GM12878 (cell line): ENCODE measurements at places on chromosomes 4 and X. TPM values are rescaled to one million over a fixed set of nuclear protein-coding genes. Genes with fewer than 3 reads are reported as not detected.

GRCh38 chrX:24372021-24372763 lies 11.8 kb downstream of the SUPT20HL1 start:
- no peak for DNase-seq

Gene FOXR2
- total RNA-seq: not detected in 2 replicates

DNA sequence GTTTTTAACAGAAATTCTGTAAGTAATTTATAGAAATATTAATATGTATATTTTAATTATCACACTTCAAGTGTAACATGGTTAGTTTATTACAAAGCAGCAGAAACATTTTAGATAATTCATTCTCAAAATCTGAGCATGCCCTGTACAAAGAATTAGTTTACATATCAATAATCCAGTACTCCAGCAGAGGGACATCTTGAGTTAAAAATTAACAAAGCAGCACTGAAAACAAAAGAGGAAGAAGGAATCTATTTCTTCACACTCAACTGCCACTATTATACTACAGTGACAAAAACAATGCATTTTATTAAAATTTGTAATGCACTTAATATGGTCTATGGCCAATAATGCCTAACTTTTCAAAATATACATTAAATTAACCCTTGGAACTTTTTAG lies 179.1 kb upstream of the KLHL4 start:
- DNase-seq: no peak

- no peak for DNase-seq
These were observed 68.0 kb upstream of the GRID2 start for GRCh38 chr4:92235731-92236130.

Gene HMGN5
- 11.1 and 13.7 TPM in 2 replicates for total RNA-seq

DNA sequence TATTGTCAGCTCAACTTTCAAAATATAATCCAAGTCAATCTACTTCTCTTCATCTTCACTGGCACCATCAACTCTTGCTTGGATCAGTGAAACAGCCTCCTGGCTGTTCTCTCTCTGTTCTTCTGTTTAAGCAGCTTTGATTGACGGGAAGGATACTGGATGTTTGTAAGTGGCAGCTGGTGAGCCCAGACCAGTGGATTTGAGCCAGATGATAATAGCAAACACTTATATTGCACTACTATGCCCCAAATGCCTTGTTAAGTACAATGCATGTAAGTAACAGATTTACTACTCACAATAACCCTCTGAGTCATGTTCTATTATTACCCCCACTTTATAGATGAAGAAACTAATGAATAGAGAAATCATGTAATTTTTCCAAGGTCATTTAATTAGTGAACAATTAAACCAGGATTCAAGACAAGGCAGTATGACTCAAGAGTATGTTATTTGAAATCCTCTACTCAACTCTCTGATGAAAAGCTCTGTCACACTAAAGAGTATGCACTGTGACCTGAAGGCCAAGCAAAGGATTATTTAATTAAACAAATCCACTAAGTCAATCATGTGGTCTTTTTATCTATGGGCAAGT lies 44.8 kb downstream of the SPANXN3 start:
- DNase-seq: no peak

DNA sequence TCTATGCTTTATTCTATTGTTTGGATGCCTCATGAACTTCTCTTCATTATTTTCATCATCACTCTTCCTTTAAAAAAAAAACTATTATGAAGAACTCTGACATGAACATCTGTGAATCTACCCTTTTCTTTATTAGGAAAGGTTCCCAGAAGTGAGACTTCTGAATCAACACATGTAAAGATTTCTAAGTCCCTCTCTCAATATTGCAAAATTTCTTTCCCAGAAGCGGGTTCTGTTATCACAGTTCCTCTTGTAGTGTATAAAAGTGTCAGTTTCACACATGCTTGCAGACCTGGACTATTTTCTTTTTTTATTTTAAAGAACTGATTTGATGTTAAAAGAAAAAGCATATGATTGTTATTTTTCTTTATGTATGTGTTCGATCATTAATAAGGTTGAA lies 330.8 kb upstream of the KLF3 start:
- no peak for DNase-seq

DNA sequence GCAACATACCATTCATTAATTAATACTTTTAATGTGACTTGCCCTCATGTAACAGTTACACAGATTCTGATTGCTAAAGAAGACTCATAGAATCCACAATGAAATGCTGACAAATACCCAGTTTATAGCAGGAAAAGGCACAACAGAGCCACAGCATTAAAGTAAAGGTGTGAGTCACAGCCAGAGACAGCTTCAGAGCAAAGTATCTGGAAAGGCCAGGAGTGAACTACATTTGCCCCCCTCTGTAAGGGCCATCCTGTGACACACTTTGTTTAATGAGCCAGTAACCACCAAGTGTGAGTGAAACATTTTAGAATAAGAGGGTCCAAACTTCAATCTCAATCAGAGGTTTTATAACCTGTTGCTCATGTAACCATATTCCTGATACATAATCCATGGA lies 133.8 kb upstream of the TACR3 start:
- DNase-seq: no peak

- DNase-seq: no peak
These were observed 1502.1 kb upstream of the ADGRL3 start for GRCh38 chr4:59698041-59698440.

DNA sequence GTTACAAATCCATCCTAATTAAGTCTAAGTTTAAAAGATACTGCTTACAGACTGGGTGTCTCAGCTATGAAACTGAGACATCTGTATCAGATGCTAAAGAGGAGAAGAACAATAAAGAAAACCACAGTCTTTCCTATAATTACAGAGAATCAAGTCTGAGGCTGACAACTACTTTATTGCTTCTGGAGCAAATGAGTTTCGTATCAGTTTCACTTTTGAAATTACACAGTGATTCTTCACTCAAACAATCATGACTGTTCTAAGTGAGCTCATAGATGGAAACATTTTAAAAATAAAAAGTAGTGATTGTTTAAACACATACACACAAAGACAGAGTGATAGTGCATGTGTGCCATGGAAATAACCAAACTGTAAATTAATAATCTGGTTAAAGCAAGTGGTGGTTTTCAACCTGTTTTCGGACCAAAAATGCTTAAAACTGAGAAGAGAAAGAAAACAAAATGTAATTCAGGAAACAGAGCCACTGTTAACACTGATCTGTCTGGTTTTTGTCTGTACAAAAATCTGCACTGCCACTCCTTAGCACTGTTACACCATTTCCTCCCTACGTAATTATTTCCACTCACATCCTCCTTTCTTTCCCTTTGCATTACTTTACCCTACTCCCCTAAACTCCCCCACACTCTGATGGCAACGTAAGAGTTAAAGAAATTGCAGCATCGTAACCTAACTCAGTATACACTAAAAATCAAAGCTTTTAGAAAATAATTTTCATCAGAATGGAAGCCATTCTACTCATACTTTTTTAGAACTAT lies 12.5 kb downstream of the RFC1 start:
- peak; percentile 85 for DNase-seq

Gene STEEP1
- 24.7 and 24.8 TPM in 2 replicates for total RNA-seq

Gene PF4V1
- total RNA-seq: not detected in 2 replicates

Gene GYPE
- 1.5 TPM in 2 replicates for total RNA-seq

Gene KIAA1210
- not detected in 2 replicates for total RNA-seq

- no peak for DNase-seq
These were observed 127.1 kb downstream of the RBM46 start for GRCh38 chr4:154908168-154908567.

Gene HSFX2
- total RNA-seq: not detected in 2 replicates

- no peak for DNase-seq
These were observed at the start of gene SLC10A6 for GRCh38 chr4:86848732-86849619. Gene SLC10A6, minus strand, starts transcription at chr4:86849384. Its CDS starts 269 bp downstream, at chr4:86849115.

DNA sequence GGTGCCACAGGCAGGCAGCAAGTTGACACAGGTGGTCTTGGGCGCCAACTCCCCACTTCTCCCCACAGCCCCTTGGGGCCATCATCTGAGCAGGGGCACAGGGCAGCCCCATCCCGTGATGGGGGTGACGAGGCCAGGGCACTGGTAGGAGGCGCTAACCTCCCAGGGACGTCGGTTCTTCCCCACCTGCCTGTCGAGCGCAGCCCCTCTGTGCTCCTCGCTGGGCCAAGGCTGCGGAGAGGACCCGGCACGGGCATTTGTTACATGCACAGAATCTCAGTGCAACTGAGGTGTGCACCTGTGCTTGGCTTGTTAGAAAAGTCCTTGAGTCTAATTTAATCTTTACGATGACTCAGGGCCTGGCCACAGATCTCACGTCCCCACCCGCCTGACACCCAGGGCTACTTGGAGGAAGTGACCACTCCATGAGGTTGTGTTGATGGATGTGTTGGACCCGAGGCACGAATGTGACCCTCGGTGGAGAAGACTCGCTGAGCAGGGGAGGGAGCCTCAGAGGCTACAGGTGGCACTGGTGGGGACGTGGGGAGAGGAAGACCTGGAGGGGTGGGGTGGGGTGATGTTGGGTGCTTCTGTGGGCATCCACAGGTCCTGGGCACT lies 3.1 kb upstream of the SH3TC1 start:
- DNase-seq: no peak

DNA sequence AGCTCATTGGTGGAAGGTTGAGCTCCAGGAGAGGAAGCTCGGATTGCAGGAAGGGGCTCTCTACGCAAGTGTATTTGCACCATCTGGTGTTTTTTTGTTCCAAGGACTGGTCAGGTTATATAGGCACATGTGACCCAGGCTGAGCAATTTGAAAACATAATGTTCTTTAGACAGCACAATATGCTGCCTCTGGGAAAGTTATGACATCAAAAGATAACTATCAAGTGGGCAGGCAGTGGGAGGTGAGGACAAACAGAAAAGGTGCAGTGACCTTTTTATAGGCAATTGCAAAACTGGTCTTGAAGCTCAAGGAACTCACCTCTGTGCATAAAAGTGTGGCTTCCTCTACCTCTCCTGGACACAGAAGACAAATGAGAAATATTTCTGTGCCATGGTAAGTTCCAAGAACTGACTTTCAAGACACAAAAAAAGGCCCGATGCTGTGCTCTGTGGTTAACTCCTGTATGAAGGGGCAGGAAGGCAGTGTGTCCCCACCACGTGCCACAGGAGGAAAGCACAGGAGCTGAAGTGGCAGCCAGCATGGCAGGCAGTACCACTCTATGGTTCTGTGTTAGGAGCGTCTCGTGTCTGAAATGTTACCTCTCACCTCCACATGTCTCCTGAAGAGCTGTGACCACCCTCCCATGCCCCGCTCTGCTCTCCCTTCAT lies 128.6 kb downstream of the SHROOM3 start:
- DNase-seq: no peak

DNA sequence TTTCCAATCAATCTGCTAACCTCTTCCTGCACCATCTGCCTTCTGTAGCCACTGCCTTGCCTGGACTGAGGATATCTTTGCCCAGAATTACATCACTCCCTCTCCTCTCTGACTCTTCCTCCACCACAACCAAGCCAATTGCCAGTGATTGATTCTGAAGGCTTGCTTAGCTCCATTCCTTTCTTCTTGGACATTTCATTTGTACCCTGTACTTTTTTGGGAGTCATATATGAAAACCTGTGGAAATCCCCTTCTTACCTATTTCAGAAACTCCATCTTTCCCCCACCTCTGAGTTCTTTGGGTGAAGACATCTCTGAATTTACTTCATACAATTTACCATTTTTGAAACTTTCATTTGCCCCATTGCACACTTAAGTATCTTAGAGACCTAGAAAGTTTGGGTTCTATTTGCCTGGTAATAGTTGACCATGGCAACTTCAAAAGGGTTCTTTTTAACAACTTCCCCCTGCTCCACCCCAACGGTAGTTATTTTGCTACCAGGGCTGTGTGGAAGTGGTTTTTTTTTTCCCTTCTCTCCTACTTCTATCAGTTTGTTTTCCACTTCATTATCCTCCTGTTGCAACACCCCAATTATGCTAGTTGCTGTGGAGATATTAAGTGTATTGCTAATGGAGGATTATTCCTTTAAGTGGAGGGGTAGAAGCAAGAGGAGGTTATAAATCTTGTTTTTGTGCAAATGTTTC lies 14.3 kb downstream of the SGMS2 start:
- no peak for DNase-seq

DNA sequence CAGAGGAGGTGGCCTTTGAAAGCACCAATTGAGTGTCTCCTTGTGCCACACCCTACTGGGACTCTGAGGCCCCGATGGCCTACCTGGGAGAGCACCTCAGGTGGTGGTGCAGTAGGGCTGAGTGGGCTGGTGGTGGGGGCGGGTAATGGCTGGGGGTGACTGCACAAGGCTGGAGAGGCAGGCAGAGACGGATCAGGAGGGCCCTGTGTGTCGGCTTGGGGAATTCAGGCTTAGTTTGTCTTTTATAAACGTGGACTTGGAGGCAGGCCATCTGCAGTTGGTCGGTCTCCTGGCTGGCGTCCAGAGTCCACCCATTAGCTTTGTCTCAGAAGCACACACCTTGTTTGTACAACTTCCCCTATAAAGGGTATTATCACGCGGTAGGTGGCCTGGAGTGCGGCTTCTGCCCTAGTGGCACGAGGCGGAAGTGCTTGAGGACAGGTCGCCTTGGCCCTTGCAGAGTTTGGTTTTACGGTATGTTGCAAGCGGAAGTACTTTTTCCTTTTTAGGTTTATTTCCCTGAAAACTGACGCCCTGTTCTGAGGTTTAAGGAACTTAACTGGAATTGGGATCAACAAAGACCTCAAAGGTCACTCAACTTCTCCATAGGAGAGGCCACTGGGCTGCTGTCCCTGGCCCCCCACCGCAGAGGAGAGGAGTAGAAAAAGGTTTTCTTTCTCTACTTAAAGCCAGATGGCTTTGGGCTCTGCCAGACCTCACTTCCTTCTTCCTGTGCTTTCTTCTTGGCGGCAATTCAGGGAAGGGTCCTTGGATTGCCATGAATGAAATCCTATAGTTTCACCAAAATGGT lies 8.0 kb downstream of the TBC1D14 start:
- no peak for DNase-seq

Gene ZNF711
- total RNA-seq: 2.0 TPM in 2 replicates

Gene RAB9B
- 0.08 and 0.21 TPM in 2 replicates for total RNA-seq

Gene DMRTC1
- not detected in 2 replicates for total RNA-seq

GRCh38 chr4:137819964-137820383 lies 287.7 kb upstream of the PCDH18 start:
- DNase-seq: peak; percentile 1

GRCh38 chr4:140718241-140718952 lies 37.8 kb downstream of the TBC1D9 start:
- DNase-seq: no peak

- DNase-seq: no peak
These were observed 65.8 kb downstream of the ARHGEF6 start for GRCh38 chrX:136714626-136715599.

DNA sequence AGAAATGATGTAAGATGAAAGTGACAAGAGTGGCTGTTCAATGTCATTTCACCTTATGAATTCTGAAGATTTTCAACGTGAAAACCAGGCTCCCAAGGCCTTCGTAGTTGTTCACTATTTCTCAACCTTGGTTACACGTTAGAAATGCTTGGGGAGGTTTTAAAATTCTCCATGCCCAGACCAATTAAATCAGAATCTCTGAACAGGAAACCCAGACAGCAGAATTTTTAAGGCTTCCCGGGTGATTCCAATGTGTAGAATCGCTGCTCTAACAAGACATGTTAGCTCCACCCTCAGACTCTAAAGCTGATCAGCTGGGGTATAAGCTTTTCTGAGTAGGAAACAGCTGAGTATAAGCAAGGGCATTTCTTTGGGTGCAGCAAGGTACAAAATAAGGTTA lies 160.4 kb upstream of the TET2 start:
- no peak for DNase-seq

- DNase-seq: no peak
These were observed 4.3 kb downstream of the KLHL5 start for GRCh38 chr4:39066371-39066770.

Gene LIMCH1
- total RNA-seq: 0.15 and 0.27 TPM in 2 replicates
